Stimulated activated CD4-positive, alpha-beta T cell treated with anti-CD3 and anti-CD28 coated beads, Interleukin-1b, Interleukin-23, amount 100 ng/mL, for 1 hour (primary cell): ENCODE measurements at places on chromosomes 5 and 9.

DNA sequence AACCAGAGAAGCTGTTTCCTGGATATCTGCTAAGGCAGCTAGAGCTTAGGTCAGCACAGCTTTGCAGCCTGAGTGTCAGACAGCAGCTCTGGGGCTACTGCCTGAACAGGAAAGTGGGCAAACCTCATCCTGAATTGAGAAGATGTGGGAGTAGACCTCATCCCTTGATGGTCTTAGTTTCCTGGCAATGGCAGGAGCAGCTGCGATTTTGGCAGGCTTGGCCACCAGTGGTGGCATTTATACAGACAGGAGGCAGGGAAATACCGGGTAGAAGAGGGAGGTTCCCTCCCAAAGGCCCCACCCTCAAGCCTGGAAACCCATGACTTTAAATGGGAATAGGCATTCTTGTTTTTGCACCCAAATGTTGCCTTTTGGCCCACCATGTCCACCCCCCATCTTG lies 69.7 kb downstream of the LIX1 start:
- no peak for DNase-seq

DNA sequence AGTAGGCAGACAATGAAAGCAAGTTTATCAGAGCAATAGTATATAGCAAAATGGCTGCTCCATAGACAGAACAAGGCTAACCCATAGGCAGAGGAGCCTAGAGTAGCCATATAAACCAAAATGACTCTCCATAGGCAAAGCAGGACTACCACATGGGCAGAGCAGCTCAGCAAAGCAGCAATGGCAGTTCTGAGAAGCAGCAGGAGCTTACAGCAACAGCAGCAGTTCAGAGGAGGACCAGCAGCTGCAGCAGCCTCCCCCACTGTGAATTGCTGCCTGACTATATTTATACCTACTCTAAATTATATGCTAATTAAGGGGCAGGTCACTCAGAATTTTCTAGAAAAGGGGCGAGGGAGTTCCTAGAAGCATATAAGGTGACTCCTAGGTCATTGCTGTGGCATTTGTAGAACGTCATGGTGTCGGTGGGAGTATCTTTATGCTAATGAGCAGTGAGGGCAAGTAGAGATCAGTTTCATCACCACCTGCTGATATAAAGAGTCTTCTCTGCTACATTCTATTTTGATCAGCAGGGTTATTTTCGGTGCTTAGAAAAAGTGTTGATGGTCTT lies 1115.5 kb downstream of the DTWD2 start:
- DNase-seq: no peak

DNA sequence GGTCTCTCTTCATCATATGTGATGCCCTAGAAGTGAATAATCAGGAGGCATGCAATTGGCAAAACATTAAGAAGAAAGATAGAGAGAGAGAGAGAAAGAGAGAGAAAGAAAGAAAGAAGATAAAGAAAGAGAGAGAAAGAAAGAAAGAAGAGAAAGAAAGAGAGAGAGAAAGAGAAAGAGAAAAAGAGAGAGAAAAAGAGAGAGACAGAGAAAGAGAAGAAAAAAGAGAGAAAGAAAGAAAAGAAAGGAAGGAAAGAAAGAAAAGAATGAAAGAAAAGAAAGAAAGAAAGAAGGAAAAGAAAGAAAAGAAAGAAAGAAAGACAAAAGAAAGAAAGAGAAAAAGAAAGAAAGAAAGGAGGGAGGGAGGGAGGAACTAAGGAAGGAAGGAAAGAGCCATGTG lies 318.9 kb downstream of the ICE1 start:
- DNase-seq: no peak

DNA sequence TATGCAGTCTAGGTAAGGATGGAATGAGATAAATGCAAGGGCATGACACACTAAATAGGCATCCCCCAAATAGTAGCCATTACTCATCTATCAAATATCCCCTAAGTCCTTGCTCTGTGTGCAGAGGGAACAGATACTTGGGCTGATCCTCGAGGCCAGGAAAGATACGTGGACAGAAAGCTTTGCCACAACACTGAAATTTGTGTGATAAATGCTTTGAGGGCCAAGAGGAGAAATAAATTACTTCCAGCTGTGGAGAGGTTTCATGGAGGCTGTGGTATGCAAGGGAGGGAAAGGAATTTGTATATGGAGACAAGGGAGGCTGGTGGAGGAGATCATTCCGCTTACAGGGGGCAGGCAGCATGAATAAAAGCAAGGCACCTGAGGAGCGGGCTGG lies 18.5 kb downstream of the ATOX1 start:
- DNase-seq: no peak

DNA sequence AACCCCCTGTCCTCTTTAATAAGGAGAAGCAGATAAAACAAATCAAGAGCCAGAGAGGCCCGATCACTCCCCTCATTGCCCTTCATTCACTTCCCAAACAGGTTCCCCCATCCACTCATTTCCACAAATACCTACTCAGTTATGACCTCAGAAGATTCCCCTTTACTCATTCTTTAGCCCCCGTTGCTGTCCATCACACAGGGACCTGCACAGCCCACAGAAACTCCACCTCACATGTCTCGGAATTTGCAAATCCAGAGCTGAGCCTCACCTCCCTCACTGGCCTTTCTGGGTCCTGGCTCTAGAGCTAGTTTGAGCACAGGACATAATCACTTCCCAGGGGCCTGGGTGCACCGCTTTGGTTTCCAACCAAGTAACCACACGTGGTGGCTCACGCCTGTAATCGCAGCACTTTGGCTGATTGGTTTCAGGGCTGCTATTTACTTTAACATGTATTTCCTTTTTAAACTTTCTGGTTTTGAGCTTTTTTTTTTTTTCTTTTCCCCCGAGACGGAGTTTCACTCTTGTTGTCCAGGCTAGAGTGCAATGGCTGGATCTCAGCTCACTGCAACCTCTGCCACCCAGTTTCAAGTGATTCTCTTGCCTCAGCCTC lies 17.8 kb downstream of the ATP6V0E1 start:
- no peak for DNase-seq

- DNase-seq: no peak
Observed at GRCh38 chr9:32627394-32627954, 8.0 kb downstream of the TAF1L start.

- no peak for DNase-seq
Observed at GRCh38 chr5:136222580-136223235, 29.7 kb upstream of the SMIM32 start.

- DNase-seq: no peak
Observed at GRCh38 chr5:116543501-116543900, 31.1 kb downstream of the SEMA6A start.

- DNase-seq: no peak
Observed at GRCh38 chr5:159545156-159545555, 214.9 kb upstream of the IL12B start.

DNA sequence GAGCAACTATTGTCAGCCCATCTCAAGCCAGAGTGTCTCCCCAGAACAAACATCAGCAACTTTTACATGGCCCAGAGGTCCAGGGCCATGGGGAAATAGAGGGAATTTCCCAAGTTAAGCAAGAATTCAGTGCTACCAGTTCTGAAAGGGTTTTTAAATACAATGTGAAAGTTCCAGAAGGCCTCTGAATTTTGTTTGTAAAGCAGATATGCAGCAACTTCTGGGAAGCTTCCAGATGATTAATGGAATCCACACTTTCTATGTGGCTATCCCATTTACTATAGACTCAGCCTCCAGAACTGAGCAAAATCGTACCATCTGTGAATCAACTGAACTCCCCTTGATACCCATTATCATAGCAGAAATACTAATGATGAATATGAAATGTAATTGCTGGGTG lies 93.8 kb downstream of the FEM1C start:
- no peak for DNase-seq

GRCh38 chr5:146334074-146334533 lies 4.5 kb upstream of the POU4F3 start:
- no peak for DNase-seq

DNA sequence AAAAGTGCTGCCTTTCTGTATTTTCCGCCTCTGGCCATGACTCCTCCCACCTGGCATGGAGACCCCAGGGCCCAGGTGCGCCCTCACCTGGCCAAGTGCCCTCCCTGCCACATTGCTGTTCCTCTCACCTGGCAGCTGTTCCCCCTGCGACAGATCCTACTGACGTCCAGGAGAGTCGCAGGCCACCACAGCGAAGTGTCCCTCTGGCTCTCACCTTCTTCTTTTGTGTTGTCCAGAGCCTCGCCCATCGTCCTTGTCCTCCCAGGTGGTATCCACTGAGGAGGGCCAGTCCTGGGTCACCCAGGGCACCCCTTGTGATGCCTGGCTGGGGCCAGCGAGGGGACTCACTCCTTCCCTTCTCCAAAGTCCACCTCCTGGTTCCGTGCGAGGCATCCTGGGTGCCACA lies 2.6 kb downstream of the NKD2 start:
- no peak for DNase-seq

- DNase-seq: no peak
Observed at GRCh38 chr5:119551819-119552218, 77.5 kb upstream of the FAM170A start.

- no peak for DNase-seq
Observed at GRCh38 chr5:154390096-154390495, 55.7 kb upstream of the SAP30L start.

DNA sequence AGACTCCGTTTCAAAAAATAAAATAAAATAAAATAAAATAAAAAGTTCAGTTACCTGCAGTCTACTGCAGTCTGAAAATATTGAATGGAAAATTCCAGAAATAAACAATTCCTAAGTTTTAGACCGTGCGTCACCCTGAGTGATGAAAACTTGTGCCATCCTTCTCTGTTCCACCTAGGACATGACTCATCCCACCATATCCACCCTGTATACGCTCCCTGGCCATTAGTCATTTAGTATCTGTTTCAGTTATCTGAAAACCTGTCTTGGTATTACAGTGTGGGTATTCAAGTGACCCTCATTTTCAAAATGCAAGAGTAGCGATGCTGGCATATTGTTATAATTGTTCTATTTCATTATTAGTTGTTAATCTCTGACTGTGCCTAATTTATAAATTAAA lies 51.8 kb upstream of the TEX48 start:
- no peak for DNase-seq
